ENCODE measurements at places on chromosomes 11 and 22. TPM values are rescaled to one million over a fixed set of nuclear protein-coding genes. Genes with fewer than 3 reads are reported as not detected.

DNA sequence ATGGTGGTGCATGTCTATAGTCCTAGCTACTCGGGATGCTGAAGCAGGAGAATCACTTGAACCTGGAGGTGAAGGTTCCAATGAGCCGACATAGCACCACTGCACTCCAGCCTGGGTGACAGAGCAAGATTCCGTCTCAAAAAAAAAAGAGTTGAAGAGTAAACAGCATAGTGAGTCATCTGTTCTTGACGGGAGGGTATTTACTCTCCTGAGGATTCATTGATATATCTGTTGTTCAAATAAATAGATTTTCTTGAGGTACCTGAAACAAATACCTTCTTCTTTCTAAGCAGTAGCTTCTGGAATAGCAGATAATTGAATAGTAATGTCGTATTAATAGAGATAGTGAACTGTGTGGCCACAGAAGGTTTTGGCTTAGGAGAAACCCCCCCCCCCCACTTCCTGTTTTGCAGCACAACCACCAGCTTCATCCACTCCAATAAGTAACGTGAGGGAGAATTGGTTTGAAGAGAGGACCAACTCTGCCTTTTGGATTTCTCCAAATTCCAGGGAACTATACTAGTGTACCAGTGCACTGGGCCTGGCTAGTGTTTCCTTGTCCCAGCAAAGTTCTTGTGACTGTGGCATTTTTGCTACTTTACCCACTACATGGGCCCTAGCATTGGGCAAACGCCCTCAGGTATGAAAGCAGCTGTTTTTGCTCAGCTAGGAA lies 90.0 kb downstream of the PRMT3 start:
- no peaks in the 10 kb centered on the region for H3K36me3 ChIP-seq
- H3K4me1 ChIP-seq, result no peaks in the 10 kb centered on the region

DNA sequence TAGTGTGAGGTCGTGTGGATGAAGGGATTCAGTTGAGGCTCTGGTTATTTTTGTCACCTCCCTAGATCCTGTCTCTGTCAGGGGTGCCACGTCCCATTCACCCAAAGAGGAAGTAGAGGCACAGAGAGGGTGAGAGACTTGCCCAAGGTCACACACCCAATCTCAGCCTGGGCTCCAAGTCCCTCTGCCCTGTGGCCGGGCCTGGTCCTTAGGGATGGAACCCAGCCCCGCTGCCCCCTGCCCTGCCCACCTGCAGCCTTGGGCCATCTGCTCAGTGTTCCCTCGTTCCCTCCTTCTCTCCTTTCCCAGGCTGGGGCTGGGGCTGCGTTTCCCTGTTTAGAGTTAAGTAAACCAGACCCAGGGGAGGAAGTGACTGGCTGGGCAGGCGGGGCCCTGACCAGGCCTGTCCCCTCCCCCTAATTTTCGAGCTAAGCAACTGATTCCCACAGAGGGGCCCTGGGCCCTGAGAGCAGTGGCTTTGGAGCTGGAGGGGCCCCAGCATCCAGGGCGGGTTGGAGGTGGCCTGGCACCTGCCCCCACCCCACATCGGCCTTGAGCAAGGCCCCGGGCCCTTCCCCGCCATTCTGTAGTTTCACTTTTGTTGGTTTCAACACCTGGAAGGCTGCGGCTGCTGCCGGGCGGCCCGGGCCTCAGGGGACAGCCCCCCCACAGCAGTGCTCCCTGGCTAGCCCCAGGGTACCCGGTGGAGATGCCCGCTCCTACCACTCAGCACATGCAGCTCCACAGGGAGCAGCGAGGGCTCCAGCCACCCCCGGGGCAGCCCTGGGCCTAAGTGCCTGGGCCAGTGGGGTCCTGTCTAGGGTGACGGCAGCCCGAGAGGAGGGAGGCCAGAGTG lies 1.5 kb downstream of the TCIRG1 start:
- H3K27ac ChIP-seq, result peak overlapping the region; percentile 85
- H3K4me1 ChIP-seq, result no peaks in the 10 kb centered on the region
- H3K36me3 ChIP-seq, result no peaks in the 10 kb centered on the region
- DNase-seq, result peak; percentile 57

GRCh38 chr22:20586403-20586745 lies 79.0 kb downstream of the MED15 start:
- H3K4me3 ChIP-seq, result no peak overlapping the region
- H3K27me3 ChIP-seq, result no peaks in the 10 kb centered on the region
- peaks cover 37% of the 10 kb centered on the region for H3K36me3 ChIP-seq
- no peaks in the 10 kb centered on the region for H3K4me1 ChIP-seq

DNA sequence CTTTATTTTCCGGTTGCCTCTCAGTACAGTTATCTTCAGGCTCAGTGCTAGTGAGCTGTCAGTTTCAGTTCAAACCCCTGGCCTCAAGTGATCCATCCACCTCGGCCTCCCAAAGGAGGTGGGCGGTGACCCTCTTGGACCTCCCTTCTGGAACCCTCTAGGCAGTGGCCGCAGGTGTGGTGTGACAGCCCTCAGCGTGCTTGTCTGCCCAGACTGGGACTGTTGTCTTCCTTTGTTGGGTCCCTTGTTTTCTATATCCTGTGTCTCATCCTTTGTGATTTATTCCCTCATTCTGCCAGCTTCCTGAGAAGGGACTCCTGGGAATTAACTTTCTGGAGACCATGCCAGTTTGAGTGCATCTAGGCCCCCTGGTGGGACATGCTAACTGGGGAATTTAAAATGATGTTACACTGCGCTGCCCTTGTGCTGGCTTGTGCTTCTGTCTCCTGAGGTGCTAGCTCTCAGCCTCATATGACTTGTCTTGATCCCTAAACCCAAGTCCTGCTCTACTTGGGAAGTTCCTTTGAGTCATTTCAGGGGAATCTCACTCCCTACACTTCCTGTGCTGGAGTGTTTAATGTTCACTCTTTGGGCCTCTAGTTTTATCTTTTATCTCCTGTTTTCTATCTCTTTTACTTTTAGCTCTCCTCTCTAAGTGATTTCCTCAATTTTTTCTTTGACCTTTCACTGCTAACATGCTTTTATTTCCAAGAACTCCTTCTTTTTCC lies 19.4 kb downstream of the MED15 start:
- no peak for DNase-seq
- H3K4me1 ChIP-seq, result peaks cover 17% of the 10 kb centered on the region
- no peak overlapping the region for H3K4me3 ChIP-seq

GRCh38 chr22:40504285-40505249 lies 132.0 kb downstream of the MRTFA start:
- no peak overlapping the region for H3K27ac ChIP-seq
- H3K4me3 ChIP-seq, result no peak overlapping the region
- DNase-seq, result no peak

DNA sequence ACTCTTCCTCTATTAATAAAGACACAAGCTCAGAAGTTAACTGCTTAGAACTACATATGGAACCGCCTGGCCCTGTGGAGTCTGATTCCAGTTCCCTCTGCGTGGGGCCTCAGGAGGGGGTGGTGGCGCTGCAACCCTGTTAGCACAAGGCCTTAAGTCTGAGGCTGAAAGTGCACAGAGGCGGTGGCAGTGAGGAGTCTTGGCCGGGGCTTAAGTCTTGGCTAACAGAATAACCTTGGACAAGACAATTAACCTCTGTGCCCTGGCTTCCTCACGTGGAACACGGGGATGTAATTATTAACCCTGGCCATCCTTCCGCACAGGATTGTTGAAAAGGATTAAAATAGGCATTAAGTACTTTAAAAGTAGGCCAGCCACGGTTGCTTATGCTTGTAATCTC lies 191.5 kb downstream of the CEP164 start:
- H3K27ac ChIP-seq, result peak overlapping the region; percentile 71
- H3K36me3 ChIP-seq, result peaks cover 4% of the 10 kb centered on the region
- peaks cover 12% of the 10 kb centered on the region for H3K4me1 ChIP-seq
- no peak overlapping the region for H3K4me3 ChIP-seq
- DNase-seq, result peak; percentile 91

GRCh38 chr11:131724436-131724975 lies 354.1 kb downstream of the NTM start:
- no peaks in the 10 kb centered on the region for H3K36me3 ChIP-seq
- no peaks in the 10 kb centered on the region for H3K4me1 ChIP-seq
- no peak for DNase-seq
- H3K27me3 ChIP-seq, result no peaks in the 10 kb centered on the region
- no peak overlapping the region for H3K27ac ChIP-seq
- no peak overlapping the region for H3K4me3 ChIP-seq

DNA sequence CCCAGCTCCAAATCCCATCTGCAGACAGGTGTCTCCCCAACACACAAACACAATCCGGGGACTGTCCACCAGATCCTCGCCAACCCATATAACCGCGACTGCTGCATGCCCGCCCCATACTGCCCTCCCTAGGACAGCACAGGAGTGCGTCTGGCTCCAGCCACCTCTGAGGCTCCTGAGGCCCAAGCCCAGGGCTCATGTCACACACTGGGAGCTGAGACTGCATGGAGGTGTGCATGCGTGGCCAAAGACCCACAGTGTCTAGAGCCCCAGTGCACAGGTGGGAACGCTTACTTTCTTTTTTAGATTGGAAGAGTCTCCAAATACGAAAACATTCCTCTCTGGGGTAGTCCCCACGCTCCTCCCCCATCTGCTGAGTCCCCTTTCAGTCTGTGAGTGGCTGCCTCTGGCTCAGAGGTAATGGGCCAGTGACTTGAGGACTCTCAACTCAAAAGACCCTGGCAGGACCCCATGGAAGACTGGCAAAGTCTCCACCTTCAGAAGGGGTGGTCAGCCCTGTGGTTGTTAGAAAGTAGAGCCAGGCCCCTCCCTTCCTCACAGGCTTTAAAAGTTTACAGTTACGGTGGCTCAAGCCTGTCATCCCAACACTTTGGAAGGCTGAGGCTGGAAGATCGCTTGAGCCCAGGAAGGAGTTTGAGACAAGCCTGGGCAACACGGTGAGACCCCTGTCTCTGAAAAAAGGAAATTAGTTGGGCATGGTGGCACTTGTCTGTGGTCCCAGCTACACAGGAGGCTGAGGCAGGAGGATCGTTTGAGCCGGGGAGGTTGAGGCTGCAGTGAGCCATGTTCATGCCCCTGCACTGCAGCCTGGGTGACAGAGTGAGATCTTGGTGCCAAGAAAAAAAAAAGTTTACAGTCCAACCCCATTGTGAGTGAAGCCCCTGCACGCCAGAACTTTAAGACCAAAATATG lies 2.3 kb downstream of the CBX7 start:
- no peak for DNase-seq
- H3K36me3 ChIP-seq, result peaks cover 4% of the 10 kb centered on the region
- peaks cover 32% of the 10 kb centered on the region for H3K4me1 ChIP-seq
- H3K27ac ChIP-seq, result no peak overlapping the region

DNA sequence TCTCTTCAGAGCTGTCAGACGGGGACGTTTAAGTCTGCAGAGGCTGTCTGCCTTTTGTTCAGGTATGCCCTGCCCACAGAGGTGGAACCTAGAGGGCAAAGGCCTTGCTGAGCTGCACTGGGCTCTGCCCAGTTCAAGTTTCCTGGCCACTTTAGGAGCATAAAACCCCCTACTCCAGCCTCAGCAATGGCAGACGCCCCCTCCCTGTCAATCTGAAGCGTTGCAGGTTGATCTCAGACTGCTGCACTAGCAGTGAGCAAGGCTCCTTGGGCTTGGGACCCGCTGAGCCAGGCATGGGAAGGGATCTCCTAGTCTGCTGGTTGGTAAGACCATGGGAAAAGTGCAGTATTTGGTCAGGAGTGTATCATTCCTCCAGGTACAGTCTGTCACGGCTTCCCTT lies 66.6 kb upstream of the TP53I11 start:
- DNase-seq, result no peak
- peaks cover 6% of the 10 kb centered on the region for H3K4me1 ChIP-seq
- H3K36me3 ChIP-seq, result no peaks in the 10 kb centered on the region

DNA sequence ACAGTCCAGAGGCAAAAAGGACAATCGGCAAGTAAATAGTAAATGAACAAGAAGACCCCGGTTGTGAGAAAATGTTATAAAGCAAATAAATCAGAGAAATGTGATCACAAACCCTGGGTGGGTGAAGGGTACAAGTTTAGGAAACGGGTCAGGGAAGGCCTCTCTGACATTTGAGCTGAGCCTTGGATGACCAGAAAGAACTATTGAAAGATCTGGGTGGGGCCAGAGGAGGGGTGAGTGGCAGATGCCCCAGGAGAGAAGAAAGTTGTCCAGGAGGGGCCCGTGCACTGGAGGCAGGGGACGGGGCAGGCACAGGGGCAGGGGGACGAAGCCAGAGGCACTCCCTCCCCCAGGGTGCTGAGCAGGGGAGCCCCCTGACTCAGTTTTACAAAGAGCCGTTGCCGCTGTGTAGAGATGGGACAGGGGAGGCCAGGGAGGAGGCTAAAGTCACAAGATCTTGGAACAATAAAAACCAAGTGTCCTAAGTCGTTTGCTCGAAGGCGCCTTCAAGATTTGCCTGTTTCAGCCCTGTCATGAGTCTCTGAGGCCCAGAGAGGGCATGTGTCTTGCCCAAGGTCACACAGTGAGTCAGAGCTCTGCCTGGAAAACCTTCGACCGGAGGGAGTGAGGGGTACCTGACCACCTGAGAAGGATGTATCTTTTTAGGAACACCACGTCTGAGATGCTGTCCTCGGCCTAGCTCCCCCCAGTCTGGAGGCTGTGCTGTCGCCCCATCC lies 10.8 kb upstream of the PDGFB start:
- H3K36me3 ChIP-seq, result no peaks in the 10 kb centered on the region
- H3K27ac ChIP-seq, result peak overlapping the region; percentile 77
- H3K4me3 ChIP-seq, result no peak overlapping the region
- no peaks in the 10 kb centered on the region for H3K27me3 ChIP-seq
- no peak for DNase-seq

GRCh38 chr11:134250246-134250645 lies 2.9 kb downstream of the THYN1 start:
- peaks cover 35% of the 10 kb centered on the region for H3K36me3 ChIP-seq
- no peak overlapping the region for H3K27ac ChIP-seq
- H3K27me3 ChIP-seq, result no peaks in the 10 kb centered on the region
- H3K4me1 ChIP-seq, result peaks cover 3% of the 10 kb centered on the region

- no peaks in the 10 kb centered on the region for H3K4me1 ChIP-seq
- no peaks in the 10 kb centered on the region for H3K27me3 ChIP-seq
- H3K4me3 ChIP-seq, result no peak overlapping the region
Measured at GRCh38 chr11:27672836-27673464, 27.3 kb downstream of the BDNF start.

DNA sequence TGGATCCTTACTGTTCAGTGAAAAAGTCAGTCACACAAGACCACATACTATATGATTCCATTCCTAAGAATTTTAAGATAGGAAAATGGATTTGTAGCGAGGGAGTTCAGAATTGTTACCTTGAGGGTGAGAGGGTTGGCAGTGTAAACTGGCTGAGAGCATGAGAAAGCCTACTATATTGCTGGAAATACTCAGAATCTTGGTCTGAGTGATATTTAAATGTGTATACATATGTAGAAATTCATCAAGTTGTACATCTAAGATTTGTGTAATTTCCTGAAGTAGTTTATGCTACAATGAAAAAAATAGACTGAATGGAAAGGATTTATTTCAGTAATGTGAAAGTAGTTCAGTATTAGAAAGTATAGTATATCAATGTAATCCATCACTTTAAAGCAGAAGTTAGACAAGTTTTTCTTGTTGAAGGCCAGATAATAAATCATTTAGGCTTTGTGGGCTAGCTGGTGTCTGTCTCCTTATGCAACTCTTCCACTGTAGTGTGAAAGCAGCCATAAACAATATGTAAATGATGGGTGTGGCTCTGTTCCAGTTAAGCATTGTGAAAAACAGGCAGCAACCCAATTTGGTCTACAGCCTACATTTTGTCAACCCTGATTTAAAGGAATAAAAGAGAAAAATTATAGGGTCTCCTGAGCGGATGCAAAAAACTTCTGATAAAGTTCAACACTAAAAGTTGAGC lies 127.2 kb upstream of the THY1 start:
- H3K27me3 ChIP-seq, result no peaks in the 10 kb centered on the region
- no peaks in the 10 kb centered on the region for H3K36me3 ChIP-seq
- no peak for DNase-seq
- no peak overlapping the region for H3K27ac ChIP-seq

FERMT3 gene
- 36.3 TPM for total RNA-seq

KRTAP5-2 gene
- total RNA-seq, result not detected

PIH1D2 gene
- 7.5 TPM for total RNA-seq

HORMAD2 gene
- not detected for total RNA-seq

KCNK4 gene
- total RNA-seq, result not detected

SPI1 gene
- 39.8 TPM for total RNA-seq

RPS13 gene
- total RNA-seq, result 735 TPM

All from kidney (tissue), 22 donors.